HTR-8/SVneo (cell line): ENCODE measurements at places on chromosomes 11 and 22.

- no peak for DNase-seq
These were observed 445.1 kb upstream of the ISX start for GRCh38 chr22:34620832-34621231.

GRCh38 chr11:96219981-96220623, 122.9 kb downstream of the MAML2 start:
- no peak for DNase-seq

DNA sequence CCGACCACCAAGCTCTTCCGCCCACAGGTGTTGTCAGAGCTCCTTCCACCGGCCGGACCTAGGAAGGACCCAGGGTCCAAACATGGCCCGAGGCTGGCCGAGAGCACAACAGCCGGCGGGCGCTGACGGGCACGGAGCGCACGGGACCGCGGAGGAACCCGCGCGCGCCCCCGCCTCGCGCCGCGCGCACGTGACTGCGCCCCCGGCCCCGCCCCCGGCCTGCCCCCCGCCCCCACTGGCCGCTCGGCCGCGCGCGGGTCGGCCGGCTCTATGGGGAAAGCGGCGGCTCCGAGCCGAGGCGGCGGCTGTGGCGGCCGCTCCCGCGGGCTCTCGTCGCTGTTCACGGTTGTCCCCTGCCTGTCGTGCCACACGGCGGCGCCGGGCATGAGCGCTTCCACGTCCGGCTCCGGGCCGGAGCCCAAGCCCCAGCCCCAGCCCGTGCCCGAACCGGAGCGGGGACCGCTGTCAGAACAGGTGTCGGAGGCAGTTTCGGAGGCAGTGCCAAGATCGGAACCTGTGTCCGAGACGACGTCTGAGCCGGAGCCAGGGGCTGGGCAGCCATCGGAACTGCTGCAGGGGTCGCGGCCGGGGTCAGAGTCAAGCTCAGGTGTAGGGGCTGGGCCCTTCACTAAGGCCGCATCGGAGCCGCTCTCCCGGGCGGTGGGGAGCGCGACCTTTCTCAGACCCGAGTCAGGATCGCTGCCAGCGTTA, at the start of gene OSBP2:
Gene OSBP2, plus strand, starts transcription at position 235 of the 711 bp plus-strand sequence. Its CDS starts 36 bp downstream, at position 271.
- DNase-seq: no peak

GRCh38 chr11:58674609-58675008, 52.1 kb downstream of the CNTF start:
- DNase-seq: no peak

- DNase-seq: no peak
These were observed 688 bp upstream of the LRRC74B start for GRCh38 chr22:21044931-21045584.

GRCh38 chr11:115691030-115691429, 186.8 kb upstream of the CADM1 start:
- DNase-seq: no peak

- DNase-seq: no peak
These were observed 752.7 kb downstream of the KCNA4 start for GRCh38 chr11:29263971-29264682.

DNA sequence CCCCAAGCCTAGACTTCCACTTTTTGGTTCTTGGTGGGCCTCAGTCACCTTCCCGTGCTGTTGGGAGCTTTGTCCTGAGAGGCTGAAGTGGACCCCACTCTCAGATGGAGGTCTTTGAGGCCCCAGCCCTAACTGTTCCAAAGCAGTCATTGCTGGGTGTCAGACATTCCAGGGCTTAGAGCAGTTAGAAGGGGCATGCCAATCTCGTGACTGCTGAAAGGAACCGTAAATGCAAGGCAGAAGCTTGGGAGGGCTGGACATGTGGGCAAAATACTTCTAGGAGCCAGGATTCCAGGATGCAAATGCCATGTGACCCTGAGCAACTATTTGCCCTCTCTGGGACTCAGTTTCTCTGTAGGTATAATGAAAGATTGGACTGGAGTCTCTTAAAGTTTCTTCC, 118.8 kb upstream of the CRYBB3 start:
- no peak for DNase-seq

DNA sequence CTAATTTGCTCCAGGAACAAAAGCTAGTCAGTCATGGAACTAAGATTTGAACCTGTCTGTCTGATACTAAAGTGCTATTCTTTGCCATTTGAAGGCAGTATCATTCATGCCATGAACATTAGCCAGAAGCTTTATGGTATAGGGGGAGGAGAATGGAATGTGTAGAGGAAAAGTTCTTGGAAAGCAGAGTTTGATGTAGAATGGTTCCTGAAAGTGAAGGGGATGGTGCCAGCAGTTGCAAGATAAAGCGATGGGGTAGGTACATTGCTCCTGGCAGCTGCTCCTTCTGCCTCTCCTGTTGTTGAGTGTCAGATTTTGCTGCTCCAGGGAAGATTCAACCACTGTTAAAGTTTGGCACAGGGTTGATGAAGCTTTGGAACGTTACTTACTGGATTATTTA, 53.4 kb downstream of the ARHGAP42 start:
- no peak for DNase-seq

DNA sequence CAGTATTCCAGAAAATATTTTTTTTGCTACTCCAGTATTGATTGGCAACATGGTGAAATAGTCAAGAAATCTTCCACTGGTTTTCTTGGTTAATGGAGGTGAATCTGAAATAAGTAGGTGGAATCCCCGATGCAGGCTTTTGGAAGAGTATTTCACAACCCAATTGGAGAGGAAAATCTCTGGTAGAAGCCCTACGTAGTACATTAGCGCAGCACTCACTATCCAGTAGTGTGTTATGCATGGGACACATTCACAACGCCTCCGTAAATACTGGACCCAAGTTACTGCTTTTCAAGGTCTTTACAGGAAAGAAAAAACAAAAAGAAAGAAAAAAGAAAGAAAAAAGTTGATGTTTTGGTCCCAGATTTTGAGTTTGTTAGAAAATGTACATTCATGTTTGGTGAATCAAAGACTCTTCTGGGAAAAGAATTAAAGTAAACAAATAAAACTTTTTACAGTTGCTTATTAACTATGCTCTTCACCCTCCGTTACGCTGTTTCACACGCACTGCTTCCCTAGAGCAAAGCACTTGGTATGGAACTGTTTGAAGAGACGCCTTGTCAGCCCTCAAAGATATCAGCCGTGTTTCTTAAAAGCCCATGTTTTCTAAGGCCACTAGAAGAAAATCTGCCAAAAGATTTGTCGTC, 170.4 kb upstream of the CTSC start:
- DNase-seq: no peak

- no peak for DNase-seq
These were observed 102.8 kb upstream of the HSD17B12 start for GRCh38 chr11:43577566-43578264.

DNA sequence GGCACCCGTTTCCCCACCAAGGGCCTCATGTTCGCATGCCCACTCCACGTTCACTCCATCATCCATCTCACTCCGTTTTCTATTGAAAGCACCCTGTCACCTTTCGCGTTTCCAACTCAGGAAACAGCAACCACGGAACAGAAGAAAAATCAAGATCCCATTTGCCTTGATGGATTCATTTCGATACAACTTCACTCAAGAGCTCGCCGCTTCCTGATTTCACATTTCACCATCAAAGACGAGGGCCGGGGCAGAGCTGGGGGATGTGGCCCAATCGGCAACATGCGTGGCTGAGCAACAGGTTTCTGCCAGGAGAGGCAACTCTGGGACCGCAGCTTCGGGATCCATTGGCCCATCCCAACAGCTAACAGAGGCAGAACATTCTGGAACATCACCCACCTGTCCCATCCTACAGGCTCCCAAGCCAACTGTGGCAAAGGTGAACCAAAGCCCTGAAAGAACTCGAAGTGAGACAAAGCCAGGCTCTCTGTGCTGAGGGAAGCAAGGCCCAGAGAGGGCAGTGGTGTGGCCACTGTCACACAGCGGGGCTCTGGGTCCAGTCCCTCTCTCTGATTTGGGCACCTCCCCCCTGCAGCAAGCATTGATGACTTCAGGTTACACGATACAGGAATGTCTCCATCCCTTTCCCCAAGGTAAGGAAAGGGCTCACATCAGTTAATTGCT, 36.2 kb upstream of the CD5 start:
- DNase-seq: no peak

DNA sequence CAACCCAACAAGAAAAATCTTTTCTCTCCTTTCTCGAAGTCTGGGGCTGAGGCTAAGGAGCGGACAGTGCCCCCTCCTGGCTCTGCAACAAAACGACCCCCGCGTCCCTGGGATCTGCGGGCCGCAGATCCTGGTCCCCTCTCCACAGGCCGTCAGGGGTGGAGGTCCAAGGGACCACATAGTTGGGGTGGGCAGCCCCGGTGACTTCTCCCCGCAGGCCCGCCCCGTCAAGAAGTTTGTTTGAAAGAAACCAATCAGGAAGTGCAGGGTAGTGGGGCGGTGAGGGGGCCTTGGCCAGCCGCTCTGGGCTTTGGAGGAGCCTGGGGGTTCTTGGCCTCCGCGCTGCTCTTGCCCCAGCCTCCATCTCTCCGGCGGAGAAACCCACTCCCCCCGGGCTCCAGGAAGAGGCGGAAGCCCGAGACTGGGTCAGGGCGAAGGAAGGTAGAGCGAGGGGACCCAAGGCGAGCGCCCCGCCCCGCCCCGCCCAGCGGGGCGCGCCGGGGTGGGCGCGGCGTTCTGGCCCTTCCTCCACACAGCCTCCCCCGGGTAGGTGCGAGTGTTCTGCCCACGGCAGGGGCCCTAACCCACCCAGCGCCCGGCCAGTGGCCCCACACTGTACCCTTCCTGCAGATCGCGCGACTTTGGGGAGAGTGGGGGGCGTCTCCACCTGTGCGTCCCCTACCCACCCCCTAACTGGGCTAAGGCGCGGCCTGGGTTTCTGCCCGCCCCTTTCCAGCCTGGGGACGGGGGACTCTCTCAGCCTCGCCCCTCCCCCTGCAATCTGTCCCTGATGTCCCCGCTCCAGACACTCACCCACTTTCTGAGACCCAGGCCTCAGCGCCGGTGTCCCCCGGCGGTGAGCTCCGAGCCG, 1.3 kb downstream of the TP53I11 start:
- no peak for DNase-seq

DNA sequence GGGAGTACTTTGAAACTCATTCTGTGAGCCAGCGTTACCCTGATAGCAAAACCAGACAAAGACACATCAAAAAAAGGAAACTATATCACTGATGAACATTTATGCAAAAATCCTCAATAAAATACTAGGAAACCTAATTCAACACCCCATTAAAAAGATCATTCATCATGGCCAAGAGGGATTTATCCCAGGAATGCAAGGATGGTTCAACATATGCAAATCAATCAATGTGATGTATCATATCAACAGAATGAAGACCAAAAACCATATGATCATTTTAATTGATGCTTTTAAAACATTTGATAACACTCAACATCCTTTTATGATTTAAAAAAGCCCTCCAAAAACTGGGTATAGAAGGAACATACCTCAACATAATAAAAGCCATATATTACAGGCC, 19.8 kb downstream of the RRP8 start:
- DNase-seq: no peak

GRCh38 chr11:25737071-25737675, 594.8 kb upstream of the ANO3 start:
- DNase-seq: no peak

DNA sequence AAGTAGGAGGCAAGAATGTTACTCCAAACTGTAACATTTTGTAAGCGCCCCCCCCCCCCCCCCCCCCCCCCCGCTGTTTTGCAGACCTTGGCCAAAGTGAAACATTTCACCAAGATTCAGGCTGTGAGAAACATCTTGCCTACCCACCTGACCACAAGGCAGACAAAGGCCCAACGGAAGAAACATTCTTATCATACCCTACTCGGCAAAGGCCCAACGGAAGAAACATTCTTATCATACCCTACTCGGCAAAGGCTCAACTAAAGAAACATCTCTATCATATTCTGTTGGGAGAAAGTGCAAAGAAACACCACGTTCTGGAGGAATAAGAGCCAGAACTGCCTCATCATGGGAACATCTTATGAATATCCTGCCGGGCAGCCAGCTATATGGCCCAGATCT, 117.1 kb downstream of the JRKL start:
- no peak for DNase-seq

DNA sequence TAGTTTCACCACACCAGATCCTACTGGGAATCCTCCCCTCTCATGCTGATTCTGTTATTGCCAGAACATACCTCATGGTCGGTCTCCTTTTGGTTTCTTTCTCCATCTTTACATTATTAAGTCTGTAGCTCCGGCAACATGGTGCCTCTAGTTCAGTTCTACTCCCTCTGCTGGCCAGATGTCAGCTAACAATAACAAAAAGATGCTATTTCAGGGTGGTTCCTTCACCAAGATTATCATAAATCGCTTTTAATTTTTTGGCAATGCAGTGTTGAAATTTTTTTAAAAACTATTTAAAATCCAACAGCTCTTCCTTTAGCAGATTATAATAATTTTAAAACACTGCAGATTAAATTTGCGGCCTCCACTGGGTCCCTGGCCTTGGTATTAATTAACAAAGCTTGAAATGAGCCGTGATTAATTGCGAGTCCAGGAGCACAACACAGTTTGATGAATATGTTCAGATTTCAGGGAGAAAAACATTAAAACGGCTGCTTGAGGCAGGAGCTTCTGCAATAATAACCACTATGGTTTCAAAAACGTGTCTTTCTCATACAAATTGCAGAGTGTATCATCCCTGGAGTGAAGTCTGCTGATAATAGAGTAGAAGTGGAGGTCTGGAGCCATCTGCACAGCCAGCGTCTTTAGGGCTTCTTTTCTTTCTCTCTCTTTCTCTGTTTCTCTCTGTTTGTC, 492.9 kb upstream of the KIRREL3 start:
- peak; percentile 4 for DNase-seq

- peak; percentile 42 for DNase-seq
These were observed 769.1 kb upstream of the LUZP2 start for GRCh38 chr11:23727794-23728193.

- no peak for DNase-seq
These were observed 40.2 kb upstream of the SLC5A12 start for GRCh38 chr11:26762089-26762488.

- no peak for DNase-seq
These were observed 5.0 kb upstream of the SH3BP1 start for GRCh38 chr22:37634417-37634924.

DNA sequence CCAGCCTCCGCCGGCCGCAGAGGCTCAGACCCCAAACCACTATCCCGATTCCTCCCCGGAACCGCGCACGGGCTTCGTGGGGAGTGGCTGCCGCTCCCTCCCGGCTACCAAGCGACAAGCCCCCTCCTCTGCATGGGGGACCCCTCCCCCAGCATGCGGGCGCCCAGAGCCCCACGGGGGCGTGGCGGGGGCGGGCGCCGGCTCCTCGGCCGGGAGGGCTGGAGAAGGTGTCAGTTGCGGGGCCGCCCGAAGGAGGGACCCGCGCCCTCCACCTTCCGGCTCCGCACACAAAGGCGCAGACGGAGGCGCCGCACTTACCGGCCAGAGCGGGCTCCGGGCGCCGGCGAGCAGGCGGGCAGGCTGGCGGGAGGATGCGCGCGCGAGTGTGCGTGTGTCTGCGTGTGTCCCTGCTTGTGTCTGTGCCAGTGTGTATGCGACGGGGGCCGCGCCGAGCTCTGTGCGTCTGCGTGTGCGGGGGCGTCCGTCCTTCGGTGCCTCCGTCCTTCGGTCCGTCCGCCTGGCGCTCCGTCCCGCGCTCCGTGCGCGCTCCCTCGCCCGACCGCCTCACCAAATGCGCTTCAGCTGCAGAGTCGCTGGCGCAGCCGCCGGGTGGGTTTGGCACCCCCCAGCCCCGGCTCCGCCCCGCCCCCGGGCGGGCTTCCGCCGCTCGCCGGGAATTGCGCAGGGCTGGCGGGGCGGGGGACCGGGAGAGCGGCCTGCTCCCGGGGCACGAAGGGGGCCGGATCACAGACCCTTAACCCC, at the start of gene PTPN5:
Gene PTPN5, minus strand, starts transcription at position 592 of the 762 bp plus-strand sequence. CDS start 19,840 bp downstream, outside the sequence.
- DNase-seq: no peak
